ENCODE measurements at places on chromosomes 1 and 21. TPM values are rescaled to one million over a fixed set of nuclear protein-coding genes. Genes with fewer than 3 reads are reported as not detected.

DNA sequence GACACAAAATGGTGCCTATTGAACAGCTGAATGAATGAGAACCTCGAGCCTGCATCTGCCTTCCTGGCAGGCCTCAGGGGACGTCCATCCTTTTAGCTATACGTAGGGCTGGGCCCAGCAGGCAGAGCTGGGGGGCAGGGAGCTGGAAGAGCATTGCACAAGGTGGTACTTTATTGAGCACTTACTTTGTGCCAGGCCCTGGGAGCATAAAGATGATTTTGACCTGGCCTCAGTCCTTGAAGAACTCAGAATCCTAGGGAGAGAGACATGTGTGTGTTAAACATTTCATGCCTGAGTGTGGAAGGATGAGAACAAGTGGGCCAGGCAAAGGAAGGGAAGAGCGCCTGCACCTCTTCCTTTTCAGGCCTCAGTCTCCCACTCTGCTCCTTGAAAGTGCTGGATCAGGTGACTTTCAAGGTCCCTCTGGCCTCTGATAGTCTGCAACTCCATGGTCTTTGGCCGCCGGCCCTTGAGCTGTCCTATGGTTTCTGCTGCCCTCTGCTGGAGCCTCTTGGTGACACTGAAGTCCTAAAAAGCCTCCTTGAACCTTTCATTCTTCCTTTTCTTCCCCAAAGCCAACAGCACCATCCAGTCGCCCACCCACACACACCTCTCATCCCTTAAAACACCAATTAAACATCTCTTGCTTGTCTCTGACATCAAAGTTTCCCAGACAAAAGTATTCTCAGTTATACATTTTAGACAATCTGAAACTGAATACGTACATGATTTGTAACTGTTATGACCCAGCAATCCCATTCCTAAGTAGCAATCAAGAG lies 3.5 kb upstream of the PEAR1 start:
- H3K27ac ChIP-seq: no peak overlapping the region
- H3K36me3 ChIP-seq: no peaks in the 10 kb centered on the region
- H3K4me1 ChIP-seq: no peaks in the 10 kb centered on the region
- H3K4me3 ChIP-seq: no peak overlapping the region

DNA sequence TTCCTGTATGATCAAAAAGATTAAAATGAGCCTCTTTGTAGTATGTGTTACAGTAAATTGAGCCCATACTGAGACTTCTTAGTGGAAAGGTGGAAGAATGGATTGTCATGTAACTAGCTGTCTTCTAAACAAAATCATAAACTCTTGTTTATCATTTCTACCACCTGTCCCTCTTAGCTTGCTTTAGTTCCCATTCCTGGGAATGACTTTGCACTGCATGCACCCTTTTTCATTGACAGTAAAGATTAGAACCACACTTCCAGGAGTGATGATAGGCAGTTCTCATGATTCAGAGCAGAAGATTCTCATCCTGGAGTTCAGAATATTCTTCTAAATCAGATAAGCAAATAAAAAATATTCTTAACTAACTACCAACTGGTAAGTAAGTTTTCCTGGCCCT lies 28.0 kb downstream of the DENND2D start:
- DNase-seq: no peak
- H3K27ac ChIP-seq: no peak overlapping the region
- H3K4me3 ChIP-seq: no peak overlapping the region

- H3K36me3 ChIP-seq: peaks cover 5% of the 10 kb centered on the region
- no peaks in the 10 kb centered on the region for H3K27me3 ChIP-seq
- no peaks in the 10 kb centered on the region for H3K4me1 ChIP-seq
- H3K27ac ChIP-seq: no peak overlapping the region
- no peak for DNase-seq
Measured at GRCh38 chr1:54574158-54574778, 26.2 kb downstream of the ACOT11 start.

The ESPN gene
- total RNA-seq: 2.2 TPM

The BGLAP gene
- 2.0 TPM for total RNA-seq

- H3K36me3 ChIP-seq: peaks cover 34% of the 10 kb centered on the region
- peak overlapping the region; percentile 88 for H3K4me3 ChIP-seq
- peaks cover 10% of the 10 kb centered on the region for H3K4me1 ChIP-seq
- H3K27ac ChIP-seq: peak overlapping the region; percentile 87
Measured at GRCh38 chr1:150487763-150488115, 520 bp downstream of the TARS2 start.
